Stimulated activated CD4-positive, alpha-beta T cell treated with anti-CD3 and anti-CD28 coated beads, Interleukin-2, amount 100 ng/mL, for 4 hours (primary cell): ENCODE measurements at places on chromosomes 1 and 21.

GRCh38 chr21:44649521-44650100 lies 3.4 kb downstream of the KRTAP10-11 start:
- DNase-seq, result no peak

- no peak for DNase-seq
These were observed 17.3 kb upstream of the PIGM start for GRCh38 chr1:160049101-160049500.

GRCh38 chr1:25566730-25567341 lies 23.4 kb downstream of the LDLRAP1 start:
- DNase-seq, result no peak

DNA sequence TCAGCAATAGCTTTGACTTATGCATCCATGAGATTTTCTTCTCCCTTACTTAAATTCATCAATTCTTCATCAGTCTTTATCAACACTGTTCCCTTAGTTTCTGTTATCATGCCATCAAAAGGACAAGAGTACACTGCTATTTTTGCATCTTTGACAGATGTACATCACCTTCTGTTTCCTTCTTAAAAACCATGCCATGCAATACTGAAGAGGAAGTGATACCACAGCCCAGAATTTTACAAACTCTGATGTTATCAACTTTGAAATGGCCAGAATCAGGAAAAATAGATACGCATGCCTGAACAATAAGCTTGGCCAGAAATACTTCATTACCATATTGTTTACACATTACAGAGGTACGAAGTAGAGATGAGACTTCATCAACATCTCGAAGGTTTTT lies 21.1 kb downstream of the FMO5 start:
- DNase-seq, result no peak

GRCh38 chr1:98458511-98459485 lies 202.7 kb upstream of the SNX7 start:
- DNase-seq, result no peak

- no peak for DNase-seq
These were observed 5.7 kb upstream of the MFAP2 start for GRCh38 chr1:16986113-16986512.

DNA sequence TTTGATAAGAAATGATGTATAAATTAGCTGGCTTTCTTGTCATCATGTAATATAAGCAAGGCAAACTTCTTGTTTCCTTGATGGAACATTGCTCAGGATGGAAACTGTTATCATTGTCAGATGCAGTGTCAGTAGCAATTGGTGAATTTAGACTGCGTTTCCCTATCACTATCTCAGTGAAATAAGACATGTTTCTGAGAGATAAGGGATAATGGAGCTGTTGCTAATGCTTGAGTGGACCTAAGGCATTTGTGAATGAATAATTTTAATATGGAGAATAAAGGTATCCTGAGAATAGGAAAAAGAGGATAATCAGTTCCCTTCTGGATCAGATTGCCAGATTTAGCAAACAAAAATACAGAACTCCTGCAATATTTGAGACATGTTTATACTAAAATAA lies 160.9 kb downstream of the HLX start:
- no peak for DNase-seq

DNA sequence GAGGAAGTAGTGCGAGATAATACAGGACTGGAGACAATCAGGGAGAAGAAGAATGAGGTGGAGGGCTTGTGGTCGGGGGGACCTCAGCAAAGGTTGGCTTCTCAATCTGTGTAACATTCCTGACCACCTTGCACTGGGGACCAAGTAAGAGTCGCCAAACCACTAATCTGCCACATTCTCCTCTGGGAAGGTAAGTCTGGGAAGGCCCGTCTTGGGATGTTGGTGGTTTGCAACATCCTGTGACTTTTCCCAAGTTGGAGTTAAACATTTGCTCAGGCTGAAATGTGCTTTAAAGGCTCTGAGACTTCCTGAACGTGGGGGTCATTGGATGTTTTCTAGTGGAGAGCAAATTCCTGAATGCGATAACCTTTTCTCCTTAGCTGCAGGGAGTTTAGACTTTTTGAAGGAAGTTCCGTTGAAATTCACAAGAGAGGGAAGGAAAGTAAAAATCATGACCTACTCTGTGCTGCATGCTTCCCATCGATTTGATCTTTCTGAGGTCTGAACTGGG lies 325.9 kb downstream of the RPS6KC1 start:
- no peak for DNase-seq

DNA sequence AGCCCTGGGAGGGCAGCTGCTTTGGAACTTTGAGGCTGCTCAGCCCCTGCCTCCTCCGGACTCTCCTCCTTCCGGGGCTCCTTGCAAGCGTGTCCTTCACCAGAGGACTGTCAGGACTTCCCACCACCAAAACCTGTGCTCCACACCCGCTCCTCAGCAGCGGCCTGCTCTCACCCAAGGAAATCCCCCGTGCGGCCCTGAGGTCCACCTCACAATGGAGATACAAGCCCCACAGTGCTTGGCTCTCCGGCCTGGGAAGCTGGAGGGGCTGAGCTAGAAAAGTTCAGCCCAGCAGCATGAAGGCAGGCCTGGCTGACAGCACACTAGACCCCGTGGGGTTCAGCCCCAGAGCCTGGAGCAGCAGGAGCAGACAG lies 33.6 kb downstream of the PGBD5 start:
- DNase-seq, result no peak

DNA sequence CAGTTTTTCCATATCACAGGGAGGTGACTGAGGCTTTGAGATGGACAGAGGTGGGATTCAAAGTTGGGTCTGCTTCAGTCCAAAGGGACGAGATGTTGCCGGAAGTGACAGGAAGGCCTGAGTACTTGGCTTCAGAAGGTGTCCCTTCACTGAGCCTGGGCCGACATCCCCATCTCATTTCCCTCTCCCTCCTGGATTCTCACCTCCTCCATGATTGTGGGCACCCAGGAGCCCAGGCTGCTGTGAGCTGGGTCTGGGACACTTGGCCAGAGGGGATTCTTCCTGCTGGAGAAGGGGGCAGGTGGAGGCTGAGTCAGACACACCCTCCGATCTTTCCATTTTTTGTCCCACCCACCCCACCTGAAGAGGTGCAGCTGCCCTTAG lies 2.8 kb upstream of the MRPS15 start:
- no peak for DNase-seq

DNA sequence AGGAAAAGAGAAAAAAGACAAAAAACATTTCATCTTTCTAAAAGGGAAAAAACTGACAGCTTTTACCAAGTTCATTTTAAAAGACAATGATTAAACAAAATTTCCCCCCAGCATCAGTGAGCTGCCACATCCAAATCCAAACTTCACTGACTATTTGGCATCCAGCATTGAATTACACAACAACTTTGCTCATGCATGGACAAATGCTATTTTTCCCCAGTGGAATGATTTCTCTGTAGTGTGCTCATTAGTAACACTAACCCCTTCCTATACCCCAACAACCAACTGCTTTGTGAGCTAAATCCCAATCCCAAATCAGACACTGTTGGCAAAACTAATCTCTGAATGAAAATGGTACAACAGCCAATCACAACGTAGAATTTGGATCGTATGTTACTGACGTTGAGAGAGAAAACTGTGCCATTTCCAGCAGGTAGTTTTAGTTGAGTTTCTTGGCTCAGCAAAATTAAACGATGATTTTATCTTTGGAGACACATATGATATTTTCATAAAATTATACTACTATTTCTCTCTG lies 37.9 kb downstream of the PIK3R3 start:
- DNase-seq, result no peak

DNA sequence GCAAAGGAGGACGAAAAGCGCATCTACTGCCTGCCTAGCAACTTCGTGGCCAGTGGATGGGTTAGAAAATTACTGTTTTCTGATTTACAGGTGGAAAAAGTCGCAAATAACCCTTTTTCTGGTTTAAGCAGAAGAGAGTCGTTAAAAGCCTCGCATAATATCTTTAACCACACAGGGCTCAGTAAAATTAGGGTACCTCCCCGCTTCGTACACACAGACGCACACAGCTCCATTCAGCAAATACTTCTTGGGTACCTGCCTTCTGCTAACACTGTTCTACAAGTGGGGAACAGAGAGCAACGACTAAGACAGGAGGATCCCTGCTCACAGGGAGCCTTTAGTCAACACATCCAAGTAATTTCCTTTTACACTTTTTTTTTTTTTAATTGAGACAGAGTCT lies 704 bp downstream of the ALG6 start:
- no peak for DNase-seq

- no peak for DNase-seq
These were observed 16.2 kb upstream of the ARHGAP29 start for GRCh38 chr1:94253456-94254017.

DNA sequence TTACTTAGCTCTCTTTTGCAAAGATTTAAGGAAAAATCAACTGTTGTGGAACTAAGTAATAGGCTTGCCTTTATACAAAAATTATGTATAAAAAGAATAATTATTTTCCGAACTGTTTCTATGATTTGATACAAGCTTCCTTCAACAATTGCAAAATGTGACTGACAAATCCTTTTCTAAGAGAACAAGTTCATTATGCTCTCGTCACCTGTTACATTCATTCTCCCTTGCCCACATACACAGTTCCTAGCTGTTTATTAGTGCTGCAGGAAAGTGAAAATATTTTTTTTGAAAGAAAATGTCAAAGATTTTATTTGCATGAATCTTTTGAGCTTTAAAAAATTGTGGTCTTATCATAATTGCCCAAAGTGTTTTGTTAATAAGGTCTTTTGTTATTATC lies 466.2 kb downstream of the USP25 start:
- no peak for DNase-seq

GRCh38 chr1:3907621-3908165 lies 7.6 kb upstream of the C1orf174 start:
- no peak for DNase-seq

DNA sequence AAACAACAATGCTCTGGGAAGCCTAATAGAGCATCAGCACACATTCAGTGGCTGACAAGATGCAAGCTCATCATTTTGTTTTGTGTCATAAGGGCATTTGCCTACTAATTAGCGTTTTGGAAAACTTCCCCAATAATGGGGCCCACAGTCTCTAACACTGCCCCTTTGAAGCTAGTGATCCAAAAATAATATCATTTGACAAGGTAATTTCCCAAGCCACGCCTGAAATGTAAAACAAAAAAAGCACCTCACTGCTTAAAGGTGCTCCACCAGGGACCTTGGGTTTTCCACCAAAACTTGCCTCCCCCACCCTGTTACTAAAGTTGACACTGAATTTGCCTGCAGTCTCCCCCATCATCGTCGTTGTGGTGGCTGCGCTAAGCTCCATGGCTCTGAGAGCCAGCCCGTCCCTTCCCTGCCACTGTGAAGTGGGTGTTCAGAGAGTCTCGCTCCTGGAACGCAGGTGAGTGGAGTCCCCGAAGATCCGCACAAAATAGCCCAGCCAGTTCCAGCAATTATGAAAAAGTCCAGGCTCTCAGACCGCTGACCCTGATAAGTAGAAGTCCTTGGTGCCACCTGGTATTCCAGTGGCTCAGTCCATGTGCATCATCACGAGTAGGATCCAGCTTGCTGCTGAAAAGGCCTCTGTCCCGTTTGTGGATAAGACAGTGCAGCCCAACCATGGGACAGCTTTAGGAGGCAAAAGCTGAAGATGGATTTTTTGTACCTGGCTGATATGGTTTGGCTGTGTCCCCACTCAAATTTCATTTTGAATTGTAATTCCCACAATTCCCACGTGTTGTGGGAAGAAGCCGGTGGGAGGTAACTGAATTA lies 52.2 kb downstream of the RAB3GAP2 start:
- DNase-seq, result no peak

GRCh38 chr1:27648602-27649305 lies 13.8 kb upstream of the FGR start:
- no peak for DNase-seq

- no peak for DNase-seq
These were observed 65.4 kb upstream of the PARP1 start for GRCh38 chr1:226473325-226473724.
